ENCODE measurements at places on chromosomes 11 and 22.

DNA sequence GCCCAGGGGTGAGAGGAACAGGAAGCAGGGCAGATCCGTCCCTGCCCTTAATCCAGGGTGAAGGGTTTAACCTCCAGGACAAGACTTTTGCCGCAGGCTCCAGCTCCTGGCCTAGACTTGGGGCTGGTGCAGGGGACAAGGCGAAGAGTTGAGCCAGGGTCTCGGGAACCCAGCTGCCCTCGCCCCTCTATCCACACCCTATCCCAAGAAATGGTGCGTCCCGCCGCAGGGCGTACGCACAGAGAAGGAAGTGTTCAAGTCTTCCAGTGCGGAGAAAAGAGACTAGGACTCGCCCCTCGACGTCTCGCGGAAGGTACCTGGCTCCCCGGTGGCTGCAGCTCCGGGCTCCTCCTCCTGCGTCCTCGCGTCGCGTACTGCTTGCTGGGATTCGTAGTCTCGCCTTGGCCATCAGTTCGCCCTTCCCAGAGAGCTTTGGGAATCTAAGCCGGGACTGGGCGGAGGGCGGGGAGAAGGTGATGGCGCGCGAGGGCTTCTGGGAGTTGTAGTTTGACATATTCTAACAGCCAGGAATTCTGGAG, at the start of gene ZMAT5:
Gene ZMAT5, minus strand, starts transcription at position 376 of the 539 bp plus-strand sequence. CDS start 18,463 bp downstream, outside the sequence.
- peak; percentile 64 for DNase-seq

GRCh38 chr11:113287801-113288200, 26.6 kb upstream of the TTC12 start:
- DNase-seq: no peak

DNA sequence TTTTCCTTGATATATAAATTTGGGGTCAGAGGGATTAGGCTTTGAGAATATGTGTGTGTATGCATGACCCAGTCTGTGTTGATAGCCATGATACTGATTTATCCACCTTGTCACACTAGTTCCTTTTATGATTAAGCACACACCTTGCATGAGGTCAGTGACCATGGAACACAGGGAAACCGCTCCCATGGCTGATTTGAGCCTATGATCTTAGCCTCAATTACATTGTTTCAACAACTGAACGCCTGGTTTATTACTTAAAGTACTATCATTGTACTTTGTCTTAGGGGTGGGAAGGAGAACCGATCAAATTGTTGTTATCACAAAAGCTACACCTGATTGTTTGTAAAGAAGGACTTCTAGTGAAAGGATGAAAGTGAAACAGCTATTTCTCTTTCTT, 70.7 kb downstream of the ARFGAP2 start:
- DNase-seq: no peak

- no peak for DNase-seq
Observed at GRCh38 chr22:17410576-17410975, 41.3 kb downstream of the CECR2 start.

GRCh38 chr11:89529626-89530380, 38.6 kb upstream of the NOX4 start:
- DNase-seq: no peak

GRCh38 chr11:129458278-129458677, 82.6 kb downstream of the BARX2 start:
- DNase-seq: no peak

DNA sequence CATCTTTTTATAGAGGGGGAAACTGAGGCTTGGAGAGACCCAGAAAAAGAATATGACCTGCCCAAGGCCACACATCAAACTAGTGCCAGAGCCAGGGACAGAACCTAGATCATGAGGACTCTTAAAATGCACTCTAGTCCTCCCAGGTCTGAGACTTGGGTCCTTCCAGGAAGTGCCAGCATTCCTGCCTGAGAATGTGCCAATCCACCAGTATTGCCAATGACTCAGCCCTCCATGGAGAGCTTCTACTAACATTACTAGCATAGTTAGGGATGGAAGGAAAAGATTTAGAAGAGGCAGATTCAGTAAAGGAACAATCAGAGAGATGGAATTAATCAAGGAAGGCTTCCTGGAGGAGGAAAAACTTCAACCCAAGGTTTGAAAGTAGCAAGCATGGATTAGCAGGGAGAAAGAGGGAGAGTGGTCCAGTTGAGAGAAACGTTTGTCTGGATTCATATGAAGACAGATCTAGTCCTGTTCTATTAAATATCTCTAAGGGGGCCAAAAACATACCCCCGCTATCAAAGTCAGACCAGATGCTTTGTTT, 20.1 kb upstream of the SMIM35 start:
- DNase-seq: no peak

DNA sequence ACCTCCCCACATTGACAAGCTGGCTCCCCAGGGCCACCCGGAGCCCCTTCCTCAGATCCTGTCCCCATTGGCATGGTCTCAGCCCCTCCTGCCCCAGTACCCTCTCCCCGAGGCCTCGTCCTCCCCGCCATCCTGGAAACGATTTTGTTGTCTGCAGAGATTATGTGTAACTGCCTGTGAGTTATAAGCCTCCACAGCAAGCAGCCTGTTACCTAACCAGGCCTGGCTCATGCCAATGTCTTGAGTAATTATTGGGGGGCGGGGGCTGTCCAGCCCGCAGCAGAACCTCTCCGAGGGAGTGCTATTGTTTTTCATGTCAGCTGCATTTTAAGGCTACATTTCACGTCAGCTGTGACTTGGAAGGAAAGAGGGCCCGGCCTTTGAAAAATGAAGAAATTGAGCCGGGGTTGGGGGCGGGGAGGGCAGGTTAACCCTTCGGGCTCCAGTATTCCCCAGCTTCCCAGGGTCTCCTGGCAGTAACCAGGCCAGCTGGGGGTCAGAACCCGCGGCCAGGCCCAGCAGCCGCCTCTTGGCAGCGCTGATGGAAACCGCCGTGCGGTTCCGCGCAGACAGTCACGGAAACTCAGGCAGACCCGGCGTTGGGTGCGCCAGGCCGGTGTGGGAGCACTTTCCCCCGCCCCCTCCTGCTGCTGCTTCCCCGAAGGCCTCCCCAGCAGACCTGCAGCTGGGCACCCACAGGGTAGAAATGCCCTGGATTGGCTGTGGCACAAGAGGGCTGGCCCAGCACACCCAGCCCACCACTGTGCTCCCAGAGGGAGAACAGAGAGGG, 59.5 kb downstream of the CDKN1C start:
- DNase-seq: peak; percentile 78

DNA sequence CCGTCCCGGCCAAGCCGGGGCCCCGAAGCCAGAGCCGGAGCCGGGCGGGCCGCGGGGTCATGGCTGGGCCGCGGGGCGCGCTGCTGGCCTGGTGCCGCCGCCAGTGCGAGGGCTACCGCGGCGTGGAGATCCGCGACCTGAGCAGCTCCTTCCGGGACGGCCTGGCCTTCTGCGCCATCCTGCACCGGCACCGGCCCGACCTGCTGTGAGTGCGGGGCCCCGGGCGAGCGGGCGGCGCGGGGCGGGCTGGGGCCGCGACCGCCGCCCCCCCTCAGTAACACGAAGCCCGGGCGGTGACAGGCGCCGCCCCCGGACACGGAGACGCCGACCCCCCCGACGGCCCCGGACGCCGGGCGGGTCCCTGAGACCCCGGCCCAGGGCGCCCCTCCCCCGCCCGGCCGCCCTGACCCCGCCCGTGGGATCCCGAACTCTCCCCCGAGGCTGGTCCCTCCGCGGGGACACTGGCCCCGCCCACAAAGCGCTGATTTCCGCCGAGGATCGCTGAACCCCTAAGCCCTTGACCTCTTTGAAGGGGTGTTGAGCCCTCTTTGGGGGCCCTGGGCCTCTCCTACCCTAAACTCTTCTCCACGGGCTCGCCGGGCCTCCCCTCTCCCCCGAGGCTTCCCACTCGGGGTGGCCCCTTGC, 389 bp downstream of the MICALL1 start:
- DNase-seq: peak; percentile 25

- peak; percentile 72 for DNase-seq
Observed at GRCh38 chr11:60396799-60397198, 540 bp downstream of the MS4A14 start.

GRCh38 chr11:16817351-16817750, 78.9 kb downstream of the C11orf58 start:
- peak; percentile 38 for DNase-seq

- DNase-seq: no peak
Observed at GRCh38 chr22:40111451-40111850, 66.3 kb upstream of the TNRC6B start.

GRCh38 chr11:86803136-86804045, 3.0 kb downstream of the PRSS23 start:
- no peak for DNase-seq

DNA sequence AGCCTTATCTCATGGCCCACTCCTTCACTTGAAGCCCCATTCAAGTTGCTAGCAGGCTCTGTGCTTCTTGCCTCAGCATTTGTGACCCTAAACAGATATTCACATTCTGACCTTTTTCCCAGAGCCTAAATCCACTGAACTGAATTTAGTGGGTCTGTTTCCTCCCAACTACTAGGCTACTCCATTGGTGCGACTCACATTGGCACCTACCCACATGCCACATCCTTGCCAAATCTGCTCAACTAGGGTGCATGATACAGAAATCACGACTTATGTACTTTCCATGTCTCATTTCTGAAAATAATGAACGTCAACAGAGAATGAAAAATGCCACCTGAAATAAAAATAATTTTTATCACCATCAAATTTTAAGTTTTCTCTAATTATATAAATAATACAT, 8.4 kb upstream of the MMP12 start:
- DNase-seq: no peak

GRCh38 chr11:73359341-73359740, 16.9 kb upstream of the RELT start:
- no peak for DNase-seq

DNA sequence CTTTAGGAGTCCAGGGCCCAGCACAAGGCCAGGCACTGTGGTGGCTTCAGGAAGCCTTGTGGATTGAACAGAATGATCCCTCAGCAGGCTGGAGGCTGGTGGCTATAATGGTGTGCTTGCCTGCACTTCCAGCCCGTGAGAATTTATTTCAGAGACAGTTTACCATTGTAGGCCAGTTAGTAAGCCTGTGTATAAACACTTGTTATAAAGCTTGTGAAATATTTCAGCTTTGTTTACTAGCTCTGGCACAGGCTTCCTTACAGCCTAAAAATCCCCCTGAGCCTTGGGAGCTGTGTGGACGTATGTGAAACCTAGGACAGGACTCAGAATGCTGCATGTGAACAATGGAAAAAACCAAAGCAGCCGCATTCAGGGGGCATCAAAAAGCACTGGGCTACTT, 26.6 kb upstream of the ACER3 start:
- DNase-seq: no peak

- no peak for DNase-seq
Observed at GRCh38 chr11:74672332-74672955, 58.8 kb downstream of the CHRDL2 start.

DNA sequence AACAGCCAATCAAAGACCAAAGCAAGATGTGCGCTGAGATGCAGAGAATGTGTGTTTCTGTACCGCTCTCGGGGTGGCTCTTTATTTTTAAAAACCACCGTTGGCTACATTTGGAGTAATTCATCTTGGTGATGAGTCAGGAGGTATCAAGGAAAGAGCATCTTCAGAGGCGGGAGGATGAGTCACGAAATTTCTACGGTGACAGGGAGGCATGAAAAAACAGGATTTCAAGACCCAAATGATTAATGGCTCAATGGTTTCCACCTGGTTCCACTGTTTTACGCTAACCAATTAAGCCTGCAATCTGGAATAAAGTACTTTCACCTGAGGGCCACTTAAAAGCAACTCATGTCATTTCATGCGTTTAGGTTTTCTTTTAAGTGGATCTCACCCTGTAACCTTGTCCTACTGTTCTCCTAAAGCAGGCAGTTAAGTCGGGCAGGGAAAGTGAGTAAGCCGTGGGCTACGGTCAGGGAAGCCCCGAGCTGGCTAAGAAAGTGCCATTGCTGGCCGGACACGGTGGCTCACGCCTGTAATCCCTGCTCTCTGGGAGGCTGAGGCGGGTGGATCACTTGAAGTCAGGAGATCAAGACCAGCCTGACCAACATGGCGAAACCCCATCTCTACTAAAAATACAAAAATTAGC, 74.6 kb downstream of the CELSR1 start:
- DNase-seq: no peak

DNA sequence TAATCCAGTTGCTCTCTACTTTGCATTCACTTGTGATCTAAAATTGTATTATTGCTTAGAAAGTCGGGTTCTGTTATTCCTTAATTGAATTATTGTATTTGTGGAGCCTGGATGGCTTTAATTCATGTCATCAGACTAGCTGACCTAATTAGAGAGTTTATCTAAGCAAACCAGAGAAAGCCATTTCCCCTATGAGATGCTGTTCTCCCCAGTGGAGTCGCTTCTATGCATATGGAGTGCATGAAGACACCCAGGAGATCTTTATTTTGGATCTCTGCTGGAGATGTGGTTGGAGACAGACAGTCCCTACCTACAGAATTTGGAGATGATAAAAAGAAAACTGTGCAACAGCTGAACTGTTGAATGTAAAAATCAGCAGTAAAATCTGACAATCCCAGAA, 45.2 kb upstream of the MYO18B start:
- no peak for DNase-seq

GRCh38 chr11:20037396-20038153, 122.7 kb downstream of the DBX1 start:
- no peak for DNase-seq

- DNase-seq: no peak
Observed at GRCh38 chr11:71281204-71281603, 28.8 kb upstream of the SHANK2 start.

DNA sequence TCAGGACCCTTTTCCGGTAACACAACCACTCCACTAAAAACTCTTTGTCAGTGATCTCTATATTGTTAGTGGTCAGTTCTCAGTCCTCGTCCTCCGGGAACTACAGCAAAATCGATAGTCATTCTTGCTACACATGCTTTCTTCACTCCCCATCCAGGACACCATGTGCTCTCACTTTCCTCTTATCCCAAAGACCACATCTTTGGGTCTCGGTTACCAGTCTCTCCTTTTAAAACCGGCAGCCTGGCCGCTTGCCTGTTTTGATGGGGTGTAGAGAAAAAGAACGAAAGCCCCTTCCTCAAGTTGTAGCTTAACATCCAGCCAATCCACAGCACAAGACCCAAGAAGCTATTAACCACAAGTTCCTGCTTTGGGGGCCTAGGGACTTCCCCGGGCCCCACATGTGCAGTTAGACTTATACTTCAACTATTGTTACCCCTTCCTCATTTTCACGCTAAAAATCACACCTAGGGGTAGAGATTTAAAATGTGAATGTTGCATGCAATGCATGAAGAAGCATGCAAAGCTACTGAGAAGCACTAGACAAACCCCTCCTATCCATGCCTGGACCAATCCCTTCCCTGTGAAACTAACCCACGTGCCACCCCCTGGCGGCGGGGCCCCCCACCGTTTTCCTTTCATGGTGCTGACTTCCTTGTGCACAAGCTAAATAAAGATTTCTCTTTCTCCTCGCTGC, 1.5 kb upstream of the TOLLIP start:
- DNase-seq: peak; percentile 41
